AG04449 (cell line): ENCODE measurements at places on chromosomes 12 and 14.

DNA sequence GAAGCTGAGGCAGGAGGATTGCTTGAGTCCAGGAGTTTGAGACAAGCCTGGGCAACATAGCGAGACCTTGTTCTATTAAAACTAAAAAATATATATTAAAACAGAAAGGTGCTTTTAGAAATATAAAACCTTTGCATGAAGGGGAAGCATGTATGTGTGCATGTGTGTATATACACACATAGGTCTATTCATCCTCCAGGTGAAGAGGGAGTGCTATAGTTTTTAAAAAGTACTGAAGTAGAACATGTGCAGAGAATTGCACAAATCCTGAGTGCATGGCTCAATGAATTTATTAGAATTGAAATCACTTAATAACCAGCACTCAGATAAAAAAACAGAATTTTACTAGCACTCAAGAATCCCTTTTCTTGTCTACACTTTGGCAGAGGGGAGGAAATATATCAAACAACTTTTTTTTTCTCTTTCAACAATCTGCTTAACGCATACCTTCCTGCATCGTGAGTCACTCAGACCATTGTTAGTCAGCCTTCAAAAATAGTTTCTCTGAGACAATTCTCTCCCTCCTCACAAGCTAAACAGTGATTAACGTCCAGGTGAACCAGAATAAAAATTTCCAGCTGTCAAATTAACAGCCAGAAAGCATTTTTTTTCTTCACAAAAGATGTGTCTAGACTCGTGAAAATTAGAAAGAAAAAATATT lies 17.7 kb upstream of the NEDD1 start:
- DNase-seq: no peak

DNA sequence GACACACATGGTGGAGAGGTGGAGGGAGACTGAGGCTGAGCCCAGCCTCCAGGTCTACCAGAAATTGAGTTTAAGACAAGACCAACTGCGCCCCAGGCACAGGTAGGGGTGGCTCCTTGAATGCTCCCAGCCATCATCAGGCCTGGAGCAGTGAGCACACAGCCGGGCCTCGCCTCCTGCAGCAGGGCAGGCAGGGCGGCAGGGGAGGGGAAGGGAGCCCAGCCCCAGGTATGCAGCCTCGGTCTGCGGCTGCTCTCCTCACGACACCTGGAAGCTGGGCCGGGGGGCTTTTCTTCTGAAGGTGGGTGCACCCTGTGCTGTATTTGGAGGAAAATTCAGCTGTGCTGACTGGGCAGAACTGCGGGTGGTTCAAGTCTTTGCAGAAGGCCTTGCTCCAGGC lies 29.5 kb upstream of the TDRD9 start:
- no peak for DNase-seq

DNA sequence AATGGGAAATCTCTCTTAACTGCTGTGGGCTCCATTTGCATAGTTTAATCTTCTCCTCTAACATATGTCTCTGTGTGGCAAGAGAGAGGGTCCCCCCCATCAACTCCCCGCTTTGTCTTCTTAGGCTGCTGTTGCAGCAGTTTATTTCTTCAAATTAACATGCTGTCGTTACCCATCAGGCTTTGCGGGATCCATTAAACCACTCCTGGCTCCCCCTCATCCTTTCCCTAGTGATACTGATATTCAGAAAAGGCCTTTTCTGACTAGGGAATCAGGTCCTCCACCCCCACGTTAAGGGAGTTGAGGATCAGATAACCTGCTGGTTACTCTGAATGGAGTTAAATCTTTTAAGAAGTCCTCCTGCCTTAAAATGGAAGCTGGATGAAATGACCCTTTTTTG lies 15.2 kb downstream of the GPR84 start:
- DNase-seq: no peak

GRCh38 chr12:87142342-87142741 lies 886.2 kb upstream of the MGAT4C start:
- DNase-seq: no peak

DNA sequence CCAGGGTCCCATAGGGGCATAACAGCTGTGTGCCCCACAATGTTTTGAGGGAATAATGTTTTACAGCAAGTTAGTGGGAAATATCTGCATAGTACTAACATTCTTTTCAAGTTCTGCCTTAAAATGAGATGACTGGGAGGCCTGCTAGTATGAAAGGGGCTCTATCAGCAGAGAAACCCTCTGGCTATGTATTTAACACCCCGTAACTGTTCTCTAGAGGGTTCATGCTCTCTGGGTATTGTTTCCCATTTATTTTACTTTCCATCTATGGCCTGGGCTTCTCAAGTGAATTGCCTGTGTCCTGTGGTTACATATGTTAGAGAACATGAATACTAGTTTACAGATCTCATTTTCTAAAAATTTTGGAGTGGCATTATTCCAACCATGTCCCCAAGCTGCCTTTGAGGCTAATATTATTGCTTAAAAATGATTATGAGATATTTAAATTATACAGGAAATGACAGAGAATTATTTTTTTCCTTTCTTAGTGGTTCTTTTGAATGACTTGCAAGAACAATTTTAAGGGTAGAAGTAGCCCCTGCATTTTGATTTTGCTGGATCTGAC lies 37.5 kb downstream of the GNG2 start:
- DNase-seq: no peak

GRCh38 chr14:21026988-21027315 lies 2.1 kb upstream of the NDRG2 start:
- DNase-seq: no peak

DNA sequence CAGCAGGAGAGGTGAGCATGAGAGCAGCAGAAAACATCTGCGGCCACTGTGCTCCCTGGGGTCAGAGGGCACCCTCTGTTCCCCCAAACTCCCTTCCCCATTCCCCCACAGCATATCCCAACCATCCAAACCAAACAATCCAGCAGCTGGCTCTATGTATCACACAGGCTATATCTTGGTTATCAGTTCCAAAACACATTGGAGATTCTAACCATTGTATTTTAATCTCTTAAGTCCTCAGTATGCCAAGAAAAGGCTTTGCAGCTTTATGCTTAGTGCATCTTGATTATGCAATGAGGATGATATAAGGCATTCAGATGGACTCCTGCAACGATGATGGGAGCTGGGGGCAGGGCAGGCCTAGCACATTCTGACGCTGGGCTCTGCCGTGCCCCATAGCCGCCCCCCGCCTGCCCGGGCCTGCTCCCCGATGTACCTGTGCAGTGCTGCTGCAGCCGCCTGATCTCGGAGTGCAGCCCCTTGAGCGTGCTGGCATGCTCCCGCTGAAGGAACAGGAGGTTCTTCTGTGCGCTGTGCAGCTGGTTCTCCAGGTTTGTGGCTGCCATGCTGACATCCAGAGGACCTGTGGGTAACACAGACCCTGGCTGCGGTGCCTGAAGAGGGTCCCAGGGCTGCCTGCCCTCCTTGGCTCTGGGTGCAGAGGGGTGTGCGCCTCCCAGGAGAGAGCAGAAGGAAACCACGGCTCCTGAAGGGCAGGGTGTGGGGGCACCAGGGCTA lies 29.6 kb downstream of the CCDC92 start:
- no peak for DNase-seq
